Thoracic aorta (tissue), 2 donors: ENCODE measurements at places on chromosomes 11 and 22.

DNA sequence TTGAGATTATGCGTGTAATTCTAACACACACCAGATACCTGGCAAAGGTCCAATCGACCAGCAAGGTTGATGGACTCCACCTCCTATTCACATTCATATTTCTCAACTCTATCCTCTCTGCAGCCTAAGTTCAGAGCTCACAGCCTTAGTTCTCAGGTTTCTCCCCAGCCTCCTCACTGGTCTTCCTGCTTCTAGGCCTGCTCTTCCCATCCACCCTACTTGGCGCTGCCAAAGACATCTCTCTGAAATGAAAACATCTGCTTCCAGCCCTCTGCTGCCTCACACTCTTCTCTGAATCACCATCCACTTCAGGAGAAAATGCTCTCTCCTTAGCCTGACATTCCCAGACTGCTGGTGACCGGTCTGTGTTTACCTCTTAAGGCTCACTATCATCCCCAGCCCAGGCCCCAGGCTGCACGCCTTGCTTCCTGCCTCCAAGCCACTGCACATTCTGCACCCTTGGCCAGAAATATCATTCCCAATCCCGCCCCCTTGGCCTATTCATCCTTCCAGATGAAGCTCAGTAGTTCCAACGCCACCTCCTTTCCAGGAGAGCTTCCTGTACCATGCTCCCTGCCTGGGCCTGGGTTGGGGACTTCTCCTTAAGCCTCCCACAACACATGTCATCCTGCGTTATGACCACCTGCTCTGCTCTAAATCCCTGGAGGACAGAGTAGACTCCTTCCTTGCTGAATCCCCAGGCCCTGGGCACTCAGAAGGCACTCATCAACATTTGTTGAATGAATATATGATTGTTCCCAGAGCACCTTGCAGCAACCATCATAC lies 3.5 kb downstream of the ARRB1 start:
- no peak for DNase-seq

DNA sequence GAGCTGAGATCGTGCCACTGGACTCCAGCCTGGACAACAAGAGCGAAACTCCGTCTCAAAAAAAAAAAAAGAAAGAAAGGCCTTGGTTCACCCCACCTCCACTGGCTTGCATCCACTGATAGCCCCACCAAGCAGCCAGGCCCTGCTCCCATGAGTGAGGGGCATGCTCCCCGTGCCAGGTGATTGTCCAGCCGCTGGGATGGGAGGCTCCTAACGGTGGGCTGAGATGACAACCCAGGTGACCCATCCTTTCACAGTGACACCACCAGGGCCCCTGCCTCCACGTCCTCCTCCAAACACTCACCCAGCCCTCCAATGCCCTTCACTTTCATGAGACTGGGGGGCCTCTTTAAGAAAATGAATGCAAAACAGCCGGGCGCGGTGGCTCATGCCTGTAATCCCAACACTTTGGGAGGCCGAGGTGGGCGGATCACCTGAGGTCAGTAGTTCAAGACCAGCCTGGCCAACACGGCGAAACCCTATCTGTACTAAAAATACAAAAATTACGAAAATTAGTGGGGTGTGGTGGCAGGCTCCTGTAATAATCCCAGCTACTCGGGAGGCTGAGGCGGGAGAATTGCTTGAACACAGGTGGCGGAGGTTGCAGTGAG lies 8.6 kb upstream of the DERL3 start:
- no peak for DNase-seq

- no peak for DNase-seq
These were observed 48.7 kb upstream of the EP300 start for GRCh38 chr22:41043722-41044121.

GRCh38 chr11:44483919-44484610 lies 81.4 kb upstream of the CD82 start:
- DNase-seq, result no peak

DNA sequence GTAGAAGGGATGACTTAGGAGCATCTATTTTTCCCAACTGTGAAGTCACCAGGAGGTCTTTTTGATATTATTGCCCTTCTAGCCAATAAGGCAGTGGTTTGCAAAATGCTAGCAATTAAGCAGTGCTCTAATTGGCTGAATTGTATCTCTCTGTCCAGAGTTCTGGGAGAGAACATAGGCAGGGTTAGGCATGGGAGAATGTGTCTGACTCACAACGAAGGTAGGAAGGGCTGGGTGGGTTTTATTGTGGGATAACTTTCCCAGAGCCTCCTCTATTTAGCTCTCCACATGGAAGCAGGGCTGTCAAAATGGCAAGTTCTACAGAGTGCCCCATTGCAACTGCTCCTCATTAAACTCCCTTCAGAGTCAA lies 415.9 kb upstream of the CADM1 start:
- no peak for DNase-seq

- DNase-seq, result no peak
These were observed 60.0 kb upstream of the SPON1 start for GRCh38 chr11:13902523-13902922.

GRCh38 chr11:64227405-64227956 lies 1.4 kb downstream of the NUDT22 start:
- DNase-seq, result no peak

GRCh38 chr22:49554741-49555140 lies 272.9 kb downstream of the BRD1 start:
- no peak for DNase-seq

DNA sequence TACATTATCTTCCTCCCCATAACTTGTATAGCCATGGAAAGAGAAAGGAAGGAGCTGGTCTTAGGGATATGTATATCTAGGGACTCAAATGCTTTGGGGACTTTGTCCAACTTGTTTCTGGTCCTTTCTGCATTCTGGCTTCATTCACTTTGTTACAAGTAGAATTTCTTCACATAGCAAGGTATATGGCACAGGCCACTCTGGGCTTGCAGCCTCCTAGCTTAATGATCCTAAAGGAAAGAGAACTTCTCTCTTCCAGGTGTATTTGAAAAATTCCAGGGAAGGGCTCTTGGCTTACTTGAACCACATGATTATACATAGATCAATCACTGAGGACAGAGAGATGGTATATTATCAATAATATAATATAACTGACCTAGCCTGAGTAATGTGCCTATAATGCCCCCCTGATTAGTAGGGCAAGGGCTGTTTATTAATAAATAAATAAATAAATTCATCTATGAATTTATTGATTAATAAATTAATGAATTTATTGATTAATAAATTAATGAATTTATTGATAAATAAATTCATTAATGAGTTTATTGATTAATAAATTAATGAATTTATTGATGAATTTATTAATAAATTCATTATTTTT lies 48.2 kb upstream of the CEP295 start:
- no peak for DNase-seq

GRCh38 chr22:19229600-19229999 lies 51.1 kb upstream of the SLC25A1 start:
- DNase-seq, result no peak

DNA sequence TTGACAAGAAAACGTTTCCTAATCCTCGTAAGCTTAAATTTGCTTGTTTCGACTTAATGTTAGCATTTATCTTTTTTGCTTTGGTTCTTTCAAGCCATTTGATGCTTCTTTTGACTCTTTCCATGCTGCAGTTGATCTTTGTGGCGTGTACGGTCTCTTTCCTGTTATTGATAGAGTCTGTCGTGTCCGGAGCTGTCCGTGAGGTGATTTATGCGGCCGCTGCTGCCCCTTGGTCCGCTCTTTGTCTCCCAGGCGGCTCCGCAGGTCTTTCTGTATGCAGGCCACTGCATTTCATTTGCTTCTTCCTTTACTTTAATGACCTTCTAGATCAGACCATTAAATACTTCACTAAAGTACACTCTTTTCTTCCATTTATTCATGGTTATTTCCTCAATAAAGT lies 50.3 kb downstream of the TBC1D22A start:
- DNase-seq, result no peak

DNA sequence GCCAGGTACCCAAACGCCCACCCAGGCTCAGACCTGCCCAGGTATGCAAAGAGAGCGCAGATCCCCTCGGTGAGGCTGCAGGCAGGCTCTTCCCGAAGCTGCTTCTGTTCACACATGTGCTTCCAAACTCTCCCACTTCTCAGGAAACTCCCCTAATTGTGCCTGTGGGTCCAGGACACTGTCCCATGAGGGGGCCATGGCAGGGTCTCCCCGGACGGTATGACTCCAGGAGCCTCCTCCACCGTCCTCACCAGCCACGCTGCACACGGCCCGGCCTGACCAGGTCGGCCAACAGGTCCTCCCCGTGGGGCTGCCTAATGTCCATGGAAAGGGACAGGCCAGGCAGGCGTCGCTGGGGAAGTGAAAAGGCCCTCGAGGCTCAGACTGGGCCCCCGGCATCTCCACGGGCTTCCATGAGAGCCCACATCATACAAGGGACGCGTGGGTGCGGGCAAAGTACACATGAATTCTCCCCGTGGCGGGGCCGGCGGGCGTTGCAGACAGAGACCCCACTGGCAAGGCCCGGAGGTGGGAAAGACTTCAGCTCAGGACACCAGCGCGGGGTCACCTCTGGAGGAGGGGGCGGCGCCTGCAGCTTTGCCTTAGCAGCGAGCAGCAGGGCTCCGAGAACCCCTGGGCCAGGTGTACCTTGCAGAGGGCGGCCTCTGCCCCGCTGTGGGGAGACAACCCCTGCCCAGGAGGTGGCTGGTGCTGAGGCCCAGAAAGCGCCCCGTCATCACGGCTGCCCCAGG lies 526.1 kb downstream of the BRD1 start:
- no peak for DNase-seq

DNA sequence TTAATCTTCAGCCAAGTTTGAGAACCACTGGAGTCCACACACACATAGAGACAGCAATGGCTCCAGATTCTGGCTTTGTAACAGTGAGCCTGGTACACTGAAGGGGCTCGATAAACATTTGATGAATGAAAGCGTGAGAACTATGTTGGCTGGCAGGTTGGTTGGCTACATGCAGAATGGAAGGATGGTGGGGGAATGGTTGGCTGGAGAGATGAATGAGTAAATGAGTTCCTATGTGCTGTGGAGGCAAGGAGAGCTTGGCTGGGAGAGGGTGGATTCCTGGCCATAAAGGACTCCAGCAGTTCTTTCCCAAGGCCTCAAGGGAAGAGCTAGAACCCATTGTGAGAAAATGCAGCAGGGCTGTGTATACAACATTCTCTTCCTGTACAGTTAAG lies 168.0 kb upstream of the NECTIN1 start:
- no peak for DNase-seq

DNA sequence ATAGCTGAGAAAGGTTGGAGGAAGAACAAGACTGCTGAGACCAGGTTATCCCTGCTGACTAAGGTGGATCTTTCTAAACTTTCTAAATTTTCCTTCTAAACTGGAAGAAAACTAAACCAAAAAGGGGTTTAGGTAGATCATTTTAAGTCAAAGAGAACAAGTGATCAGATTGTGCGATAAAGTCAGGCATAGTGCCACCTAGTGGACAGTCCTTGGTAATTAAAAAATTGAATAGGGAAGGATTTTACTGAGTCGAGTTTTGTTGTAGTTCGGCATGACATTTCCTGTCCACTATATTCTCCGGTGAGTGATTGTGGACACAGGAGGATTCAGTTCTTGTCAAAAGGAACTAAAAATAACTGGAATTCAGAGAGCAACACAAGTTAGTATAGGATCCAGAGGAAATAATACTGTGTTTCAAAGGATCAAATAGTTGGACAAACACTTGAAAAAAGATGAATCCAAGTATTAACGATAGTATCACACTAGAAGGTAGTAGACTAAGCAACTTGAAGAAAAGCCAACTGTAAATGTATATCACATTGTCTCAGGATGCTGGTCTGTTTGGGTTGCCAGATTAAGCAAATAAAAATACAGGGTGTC lies 1236.4 kb downstream of the FAM181B start:
- DNase-seq, result no peak

- DNase-seq, result no peak
These were observed 2.3 kb downstream of the CASTOR1 start for GRCh38 chr22:30286813-30287647.

DNA sequence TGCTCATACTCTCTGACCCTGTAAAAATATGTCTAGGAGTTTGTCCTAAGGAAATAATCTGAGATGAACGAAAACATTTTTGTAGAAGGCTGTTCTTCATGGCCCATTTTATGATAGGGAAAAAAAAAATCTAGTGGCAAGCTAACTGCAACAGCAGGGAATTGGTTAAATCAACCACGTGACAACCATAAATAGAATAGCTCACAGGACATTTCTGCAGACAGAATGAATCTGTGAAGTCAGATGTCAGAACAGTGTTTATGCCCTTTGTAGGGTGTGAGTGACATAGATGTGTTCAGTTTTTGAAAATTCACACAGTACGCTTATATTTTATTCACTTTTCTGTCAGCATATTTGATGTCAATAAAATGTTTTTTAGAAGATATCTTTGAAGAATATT lies 16.1 kb downstream of the ARHGAP1 start:
- DNase-seq, result no peak

DNA sequence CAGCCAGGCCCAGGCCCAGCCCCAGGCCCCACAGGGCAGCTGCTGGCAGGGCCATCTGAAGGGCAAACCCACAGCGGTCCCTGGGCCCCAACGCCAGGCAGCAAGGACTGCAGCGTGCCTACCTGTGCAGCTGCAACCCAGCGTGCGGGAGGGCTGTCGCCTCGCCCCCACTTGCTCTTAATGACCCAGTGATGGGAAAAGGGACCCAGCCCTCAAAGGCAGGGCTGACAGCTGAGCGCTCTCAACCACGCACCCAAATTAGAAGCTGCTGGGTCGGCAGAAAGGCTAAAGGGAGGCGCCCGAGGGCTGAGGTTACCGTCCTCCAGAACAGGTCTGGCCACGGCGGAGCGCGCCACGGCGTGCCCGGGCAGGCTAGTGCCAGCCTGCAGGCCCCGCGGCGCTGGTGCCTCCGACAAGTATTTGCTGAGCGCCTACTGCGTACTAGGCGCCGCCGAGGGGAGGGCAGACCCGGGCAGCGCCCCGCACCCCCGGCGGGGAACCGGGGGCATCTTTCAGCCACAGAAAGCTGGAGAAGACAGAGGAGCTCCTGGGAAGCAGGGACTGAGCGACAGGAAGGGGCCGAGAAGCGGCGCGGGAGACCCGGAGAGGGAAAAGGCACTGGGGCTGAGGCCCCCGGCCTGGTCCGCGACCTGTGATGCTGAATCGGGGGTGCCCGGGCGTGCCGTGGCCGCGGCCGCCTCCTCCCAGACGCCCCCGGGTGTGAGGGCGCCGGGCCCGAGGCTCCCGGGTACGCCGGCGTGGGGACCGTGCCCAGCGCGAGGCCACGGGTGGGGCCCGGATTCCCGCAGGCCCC lies 773 bp downstream of the HRAS start:
- DNase-seq, result no peak

GRCh38 chr11:87039371-87039770 lies 1.6 kb downstream of the TMEM135 start:
- no peak for DNase-seq

GRCh38 chr11:17401316-17401715 lies 12.9 kb upstream of the KCNJ11 start:
- no peak for DNase-seq

- DNase-seq, result no peak
These were observed 24.4 kb downstream of the DDI1 start for GRCh38 chr11:104060820-104061219.

GRCh38 chr11:124791626-124792341 lies 8.4 kb downstream of the MSANTD2 start:
- DNase-seq, result no peak
